ENCODE measurements at places on chromosomes 7 and 10.

DNA sequence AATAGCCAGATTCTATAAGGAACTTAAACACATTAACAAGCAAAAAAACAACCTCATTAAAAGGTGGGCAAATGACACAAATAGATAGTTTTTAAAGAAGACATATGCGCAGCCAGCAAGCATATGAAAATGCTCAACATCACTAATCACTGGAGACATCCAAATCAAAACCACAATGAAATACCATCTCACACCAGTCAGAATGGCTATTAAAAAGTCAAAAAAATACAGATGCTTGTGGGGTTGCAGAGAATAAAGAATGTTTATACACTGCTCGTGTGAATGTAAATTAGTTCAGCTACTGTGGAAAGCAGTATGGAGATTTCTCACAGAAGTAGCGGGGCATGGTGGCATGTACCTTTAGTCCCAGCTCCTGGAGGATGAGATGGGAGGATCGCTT, 164.0 kb downstream of the CHRM2 start:
- no peak for DNase-seq

GRCh38 chr10:106919871-106920282, 244.6 kb downstream of the SORCS1 start:
- DNase-seq = no peak

GRCh38 chr10:71648933-71649320, 70.7 kb downstream of the C10orf105 start:
- no peak for DNase-seq

GRCh38 chr7:128259131-128260061, 18.3 kb downstream of the LEP start:
- DNase-seq = no peak

GRCh38 chr10:118499186-118499585, 96.3 kb downstream of the PRLHR start:
- DNase-seq = no peak

DNA sequence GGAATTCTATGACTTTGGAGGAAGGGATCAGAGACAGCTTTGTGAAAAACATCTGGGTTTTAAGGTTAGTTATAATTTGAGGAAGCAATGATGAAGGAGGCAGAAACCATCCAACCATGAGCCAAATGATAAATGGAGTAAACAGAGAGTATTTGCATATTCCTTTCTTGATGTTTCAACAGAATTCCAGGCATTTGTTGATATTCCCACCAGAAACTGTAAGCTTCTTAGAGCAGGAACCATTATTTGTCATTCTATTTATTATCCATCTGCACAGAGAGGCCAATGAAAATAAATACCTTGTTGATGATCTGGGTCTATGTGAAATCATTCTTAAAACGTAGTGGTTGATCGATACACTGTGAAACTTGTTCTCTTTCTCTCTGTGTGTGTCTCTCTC, 715.3 kb downstream of the INHBA start:
- DNase-seq = no peak

GRCh38 chr7:1593091-1593866, 23.4 kb upstream of the PSMG3 start:
- no peak for DNase-seq

GRCh38 chr10:81013771-81014170, 476.1 kb downstream of the SH2D4B start:
- no peak for DNase-seq

DNA sequence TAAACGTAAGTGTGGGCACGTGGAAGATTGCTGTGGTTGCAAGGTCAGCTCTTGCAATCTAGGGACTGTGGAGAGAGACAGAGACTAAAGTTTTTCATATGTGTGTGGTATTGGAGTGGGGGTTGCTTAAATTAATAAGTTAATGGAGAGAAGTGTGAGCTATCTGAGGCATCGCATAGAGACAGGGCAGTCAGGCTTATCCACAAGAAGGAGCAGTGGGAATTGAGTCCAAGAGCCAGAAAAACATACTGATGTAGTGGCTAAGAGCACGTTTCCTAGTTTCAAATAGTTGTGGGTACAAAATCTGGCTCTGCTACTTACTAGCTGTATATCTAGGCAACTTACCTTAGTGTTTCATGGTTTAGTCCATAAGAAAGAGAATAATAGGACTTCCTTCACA, 65.8 kb downstream of the SORCS3 start:
- DNase-seq = no peak
